Epithelial cell of umbilical artery (primary cell): ENCODE measurements at places on chromosomes 3 and 15. TPM values are rescaled to one million over a fixed set of nuclear protein-coding genes. Genes with fewer than 3 reads are reported as not detected.

BOC gene
- 0.15 and 0.32 TPM in 2 replicates for total RNA-seq

ATXN7 gene
- total RNA-seq: 5.8 and 13.4 TPM in 2 replicates

LRRC34 gene
- total RNA-seq: 0.97 and 5.0 TPM in 2 replicates

DYNLT2B gene
- 9.4 and 11.4 TPM in 2 replicates for total RNA-seq

NR1I2 gene
- 0.15 TPM in 1 of 2 replicates, not detected in the other for total RNA-seq

CHST2 gene
- total RNA-seq: 1.5 and 12.3 TPM in 2 replicates
